ENCODE measurements at places on chromosomes 3 and 15.
A peak's percentile ranks its signal among the peaks of the same experiment; 100 is the strongest.

DNA sequence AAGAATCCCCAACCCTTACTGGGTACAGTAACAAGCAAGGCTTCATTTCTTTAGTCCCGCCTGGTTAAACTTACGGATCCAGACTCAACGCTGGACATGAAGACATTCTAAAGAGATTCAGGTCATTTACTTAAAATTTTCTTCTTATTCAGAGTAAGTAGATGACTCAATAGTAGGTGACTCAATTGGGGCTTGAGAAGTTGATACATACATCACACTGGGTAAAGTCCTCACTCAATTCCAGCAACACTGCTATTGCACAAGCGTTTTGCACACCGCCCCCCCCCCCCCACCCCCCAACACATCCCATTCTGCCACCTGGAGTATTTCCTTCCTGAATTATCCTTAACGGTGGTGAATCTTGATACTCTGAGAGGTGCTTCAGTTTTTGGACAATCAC is 610.0 kb downstream of the FOXP1 start:
- no peak for DNase-seq

GRCh38 chr3:73716418-73716817 is 91.7 kb upstream of the PDZRN3 start:
- DNase-seq, result no peak

GRCh38 chr3:53672981-53673380 is 173.2 kb downstream of the CHDH start:
- no peak for DNase-seq

GRCh38 chr3:98058244-98058960 is 23.3 kb upstream of the GABRR3 start:
- peak; percentile 4 for DNase-seq

GRCh38 chr3:168467115-168467714 is 371.5 kb upstream of the GOLIM4 start:
- DNase-seq, result no peak

All from GF-D8 (cell line).